ENCODE measurements at places on chromosomes 7 and 10. TPM values are rescaled to one million over a fixed set of nuclear protein-coding genes. Genes with fewer than 3 reads are reported as not detected.

GRCh38 chr7:113159746-113160339 is 41.5 kb upstream of the SMIM30 start:
- DNase-seq, result peak; percentile 56

The CYP17A1 gene
- not detected for total RNA-seq

GRCh38 chr7:3188946-3189345 is 112.1 kb upstream of the SDK1 start:
- no peak for DNase-seq

GRCh38 chr10:72740528-72740927 is 48.6 kb downstream of the MCU start:
- no peak for DNase-seq

DNA sequence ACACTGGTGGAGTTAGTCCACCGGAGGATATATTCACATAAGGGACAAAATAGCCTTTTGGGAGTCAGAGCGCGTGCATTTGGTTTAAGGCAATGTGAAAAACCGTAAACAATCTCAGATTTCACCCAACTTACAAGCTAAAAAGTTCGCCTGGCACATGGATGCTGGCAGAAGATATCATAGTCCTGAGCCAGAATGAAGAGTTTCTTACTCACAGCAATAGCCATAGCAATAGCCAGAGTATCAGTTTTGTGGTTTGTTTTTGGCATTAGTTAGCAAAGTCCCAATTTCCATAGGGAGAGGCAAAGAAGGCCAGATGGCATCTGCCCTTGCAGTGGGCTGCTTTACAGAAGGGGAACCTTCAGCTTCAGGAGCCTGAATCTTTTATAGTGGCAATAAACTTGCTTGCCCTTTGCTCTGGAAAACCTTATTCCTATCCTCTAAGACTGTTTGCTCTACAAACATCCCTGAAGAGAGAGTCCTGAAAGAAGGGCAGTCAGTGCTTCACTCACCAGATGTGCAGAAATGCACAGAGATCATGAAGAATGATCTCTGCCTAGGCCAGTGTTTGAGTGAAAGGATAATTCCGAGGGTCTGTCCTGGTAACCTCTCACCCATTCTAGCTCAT is 28.7 kb upstream of the RSBN1L start:
- DNase-seq, result peak; percentile 44

DNA sequence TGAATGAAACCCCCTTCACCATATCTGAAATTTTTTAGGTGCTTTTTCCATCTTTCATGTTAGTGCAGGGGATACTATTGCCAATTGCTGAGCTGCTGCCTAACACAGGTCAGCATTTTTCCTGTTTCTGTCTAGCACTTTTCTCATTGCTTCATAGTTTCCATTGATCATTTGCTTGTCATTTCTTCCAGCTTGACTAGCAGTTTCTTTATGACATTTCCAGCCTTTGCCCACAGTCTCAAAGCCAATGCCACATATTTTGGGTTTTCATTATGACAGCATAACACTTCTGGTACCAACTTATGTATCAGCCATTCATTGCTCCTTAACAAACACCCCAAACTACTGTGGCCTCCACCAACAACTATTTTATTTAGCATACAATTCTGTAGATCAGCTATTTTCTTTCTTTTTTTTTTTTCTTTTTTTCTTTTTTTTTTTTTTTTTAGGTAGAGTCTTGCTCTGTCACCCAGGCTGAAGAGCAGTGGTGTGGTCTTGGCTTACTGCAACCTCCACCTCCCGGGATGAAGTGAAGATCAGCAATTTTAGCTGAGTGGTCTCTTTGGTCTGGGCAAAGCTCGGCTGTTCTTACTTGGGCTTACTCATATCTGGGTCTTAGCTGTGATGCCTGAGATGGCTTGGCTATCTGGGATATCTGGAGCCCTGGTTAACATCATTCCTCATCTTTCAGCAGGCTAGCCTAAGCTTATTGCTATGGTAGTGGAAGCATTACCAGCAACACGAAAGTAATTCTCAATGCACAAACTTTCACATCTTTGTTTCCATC is 102.3 kb downstream of the EPC1 start:
- no peak for DNase-seq

Data from fibroblast of the aortic adventitia (primary cell).